ENCODE measurements at places on chromosomes 6 and 20.

GRCh38 chr20:54294094-54294493, 86.2 kb downstream of the PFDN4 start:
- H3K4me3 ChIP-seq = no peak overlapping the region
- no peaks in the 10 kb centered on the region for H3K4me1 ChIP-seq
- no peaks in the 10 kb centered on the region for H3K36me3 ChIP-seq

- H3K4me1 ChIP-seq = peaks cover 28% of the 10 kb centered on the region
- H3K36me3 ChIP-seq = no peaks in the 10 kb centered on the region
- H3K4me3 ChIP-seq = peak overlapping the region; percentile 88
Observed at GRCh38 chr6:15244620-15245360, 1.1 kb upstream of the JARID2 start.

- no peak overlapping the region for H3K27ac ChIP-seq
- H3K4me1 ChIP-seq = no peaks in the 10 kb centered on the region
Observed at GRCh38 chr6:8914700-8915099, 479.4 kb upstream of the SLC35B3 start.

GRCh38 chr6:70175770-70176169, 127.1 kb downstream of the COL9A1 start:
- no peaks in the 10 kb centered on the region for H3K4me1 ChIP-seq
- H3K27me3 ChIP-seq = no peaks in the 10 kb centered on the region
- no peak for DNase-seq
- no peak overlapping the region for H3K4me3 ChIP-seq

DNA sequence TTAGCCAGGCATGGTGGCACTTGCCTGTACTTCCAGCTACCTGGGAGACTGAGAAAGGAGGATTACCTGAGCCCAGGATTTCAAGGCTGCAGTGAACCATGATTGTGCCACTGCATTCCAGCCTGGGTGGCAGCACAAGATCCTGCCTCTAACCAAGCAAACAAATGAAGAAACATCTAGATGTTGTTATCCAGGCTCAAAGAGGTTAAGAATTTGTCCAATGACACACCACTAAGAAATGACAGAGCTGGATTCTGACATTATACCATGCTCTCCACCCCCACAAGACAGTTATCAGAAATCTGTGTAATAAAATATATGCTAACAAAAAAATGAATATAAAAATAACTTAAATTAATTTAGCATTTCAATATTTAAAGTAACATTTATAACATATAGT, 925.5 kb upstream of the SLC35B3 start:
- H3K27ac ChIP-seq = no peak overlapping the region
- DNase-seq = no peak
- H3K4me3 ChIP-seq = no peak overlapping the region
- H3K27me3 ChIP-seq = no peaks in the 10 kb centered on the region
- H3K36me3 ChIP-seq = no peaks in the 10 kb centered on the region

- no peak overlapping the region for H3K27ac ChIP-seq
- H3K36me3 ChIP-seq = peaks cover 55% of the 10 kb centered on the region
- no peaks in the 10 kb centered on the region for H3K27me3 ChIP-seq
Observed at GRCh38 chr6:25968769-25969168, 6.2 kb downstream of the TRIM38 start.

- no peak overlapping the region for H3K27ac ChIP-seq
- H3K36me3 ChIP-seq = peaks cover 86% of the 10 kb centered on the region
- H3K4me1 ChIP-seq = no peaks in the 10 kb centered on the region
- no peak overlapping the region for H3K4me3 ChIP-seq
Observed at GRCh38 chr6:31690231-31691077, 9.6 kb upstream of the LY6G5C start.

- H3K36me3 ChIP-seq = no peaks in the 10 kb centered on the region
- H3K4me1 ChIP-seq = no peaks in the 10 kb centered on the region
- H3K27ac ChIP-seq = peak overlapping the region; percentile 55
- DNase-seq = no peak
Observed at GRCh38 chr6:35500782-35501181, 3.9 kb upstream of the TEAD3 start.

- DNase-seq = no peak
- no peak overlapping the region for H3K4me3 ChIP-seq
- H3K27me3 ChIP-seq = peaks cover 20% of the 10 kb centered on the region
- no peaks in the 10 kb centered on the region for H3K36me3 ChIP-seq
- H3K27ac ChIP-seq = no peak overlapping the region
- H3K4me1 ChIP-seq = peaks cover 18% of the 10 kb centered on the region
Observed at GRCh38 chr6:166305562-166306117, 2.6 kb downstream of the PRR18 start.

GRCh38 chr6:107657755-107658461, 166.2 kb downstream of the SCML4 start:
- H3K4me3 ChIP-seq = no peak overlapping the region
- peak; percentile 77 for DNase-seq
- no peaks in the 10 kb centered on the region for H3K27me3 ChIP-seq
- H3K36me3 ChIP-seq = no peaks in the 10 kb centered on the region
- H3K27ac ChIP-seq = no peak overlapping the region
- H3K4me1 ChIP-seq = peaks cover 44% of the 10 kb centered on the region

- peaks cover 32% of the 10 kb centered on the region for H3K36me3 ChIP-seq
- no peak overlapping the region for H3K27ac ChIP-seq
- H3K27me3 ChIP-seq = no peaks in the 10 kb centered on the region
- H3K4me3 ChIP-seq = no peak overlapping the region
- H3K4me1 ChIP-seq = no peaks in the 10 kb centered on the region
Observed at GRCh38 chr20:13718171-13718570, 66.5 kb downstream of the ESF1 start.

- H3K4me3 ChIP-seq = no peak overlapping the region
- H3K4me1 ChIP-seq = no peaks in the 10 kb centered on the region
Observed at GRCh38 chr6:15287670-15288375, 42.0 kb downstream of the JARID2 start.

DNA sequence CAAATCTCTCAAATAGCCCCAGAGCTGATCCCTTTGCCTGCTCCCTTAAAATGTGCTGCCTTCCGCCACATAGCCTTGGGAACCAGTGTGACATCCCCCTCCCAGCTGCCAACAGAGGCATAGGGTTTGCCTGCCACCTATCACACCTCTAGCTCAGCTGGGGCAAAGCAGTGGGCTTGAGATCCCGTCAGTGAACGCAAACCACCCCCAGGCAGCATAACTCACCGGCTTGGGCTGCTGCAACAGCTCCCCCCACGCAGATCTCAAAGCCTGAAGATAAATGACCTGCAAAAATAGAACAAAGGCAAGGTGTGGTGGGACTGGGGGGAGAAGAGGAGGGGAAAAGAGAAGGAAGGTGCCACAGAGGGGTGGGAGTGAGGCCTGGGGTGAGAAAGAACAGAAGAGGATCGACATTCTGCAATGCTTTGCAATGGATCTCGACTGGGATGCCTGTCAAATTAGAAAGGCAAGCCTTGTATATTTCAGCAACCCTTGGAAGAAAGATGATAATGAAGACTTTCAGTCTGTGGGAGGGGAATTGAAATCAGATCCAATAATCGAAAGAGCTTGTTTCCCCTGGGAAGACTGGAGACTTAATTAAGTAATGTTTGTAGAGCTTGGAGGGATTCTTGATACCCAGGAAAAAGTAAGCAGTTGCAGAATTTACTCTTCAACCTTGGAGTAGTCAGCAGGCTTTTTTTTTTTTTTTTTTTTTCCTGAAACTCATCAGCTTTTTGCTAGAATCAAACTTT, 1.3 kb downstream of the PDYN start:
- no peaks in the 10 kb centered on the region for H3K36me3 ChIP-seq
- H3K4me1 ChIP-seq = no peaks in the 10 kb centered on the region
- H3K27me3 ChIP-seq = no peaks in the 10 kb centered on the region
- no peak for DNase-seq
- H3K4me3 ChIP-seq = no peak overlapping the region
- H3K27ac ChIP-seq = no peak overlapping the region

- no peak overlapping the region for H3K4me3 ChIP-seq
- H3K27ac ChIP-seq = no peak overlapping the region
- H3K27me3 ChIP-seq = no peaks in the 10 kb centered on the region
- no peaks in the 10 kb centered on the region for H3K36me3 ChIP-seq
- DNase-seq = no peak
- no peaks in the 10 kb centered on the region for H3K4me1 ChIP-seq
Observed at GRCh38 chr6:142803032-142803431, 141.9 kb downstream of the HIVEP2 start.

DNA sequence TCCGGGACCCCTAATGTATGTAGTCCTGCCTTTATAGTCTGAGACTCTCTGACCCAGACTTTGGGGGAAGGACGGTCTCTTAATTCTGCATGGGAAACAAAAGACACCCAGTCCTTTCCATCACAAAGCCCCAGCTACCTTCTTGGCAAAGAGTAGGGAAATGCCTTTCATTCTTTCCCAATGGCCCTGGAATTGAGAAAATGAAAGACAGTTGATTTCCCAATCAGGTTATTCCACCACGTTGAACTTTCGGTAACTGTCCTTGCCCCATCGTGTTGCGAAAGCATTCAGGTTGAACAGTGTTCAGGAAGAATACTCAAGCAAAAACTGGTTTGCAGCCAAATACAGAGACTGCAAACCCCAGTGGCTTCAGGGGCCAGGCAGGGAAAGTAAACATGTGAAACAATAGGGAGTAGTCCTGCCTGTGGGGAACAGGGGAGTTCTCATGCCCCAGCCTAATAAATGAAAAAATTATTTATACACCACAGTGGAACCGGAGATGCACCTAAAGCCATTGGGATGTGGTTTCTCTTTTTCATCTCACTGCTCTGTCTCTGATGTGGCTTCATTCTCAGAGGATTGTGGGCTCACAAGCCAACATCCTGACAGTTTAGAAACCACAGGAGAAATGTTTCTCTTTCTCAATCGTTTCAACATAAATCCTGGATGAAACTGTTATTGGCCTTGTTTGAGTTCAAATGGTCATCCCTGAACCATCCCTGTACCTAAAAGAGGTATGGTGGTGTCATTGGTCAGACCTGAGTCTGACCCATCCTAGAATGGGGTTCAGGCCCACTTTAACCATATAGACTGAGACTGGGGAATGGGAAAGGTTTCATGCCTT, 44.2 kb upstream of the SLC9A8 start:
- no peak overlapping the region for H3K4me3 ChIP-seq
- peak overlapping the region; percentile 49 for H3K27ac ChIP-seq
- no peaks in the 10 kb centered on the region for H3K27me3 ChIP-seq
- H3K36me3 ChIP-seq = no peaks in the 10 kb centered on the region
- DNase-seq = peak; percentile 81
- H3K4me1 ChIP-seq = no peaks in the 10 kb centered on the region

- no peak overlapping the region for H3K27ac ChIP-seq
- H3K4me3 ChIP-seq = no peak overlapping the region
- H3K4me1 ChIP-seq = no peaks in the 10 kb centered on the region
- no peaks in the 10 kb centered on the region for H3K27me3 ChIP-seq
Observed at GRCh38 chr6:158487495-158487894, 72.4 kb upstream of the TMEM181 start.

DNA sequence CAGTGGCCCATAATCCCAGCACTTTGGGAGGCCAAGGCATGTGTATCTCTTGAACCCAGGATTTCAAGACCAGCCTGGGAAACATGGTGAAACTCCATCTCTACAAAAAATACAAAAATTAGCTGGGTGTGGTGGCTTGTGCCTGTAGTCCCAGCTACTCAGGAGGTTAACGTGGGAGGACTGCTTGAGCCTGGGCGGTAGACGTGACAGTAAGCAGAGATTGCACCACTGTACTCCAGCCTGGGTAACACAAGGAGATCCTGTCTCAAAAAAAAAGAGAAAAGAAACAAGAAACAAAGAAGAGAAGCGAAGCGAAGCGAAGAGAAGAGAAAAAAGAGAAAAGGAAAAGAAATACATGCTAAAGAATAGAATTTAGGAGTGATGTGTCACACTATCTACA, 69.2 kb downstream of the NUDT3 start:
- DNase-seq = no peak
- no peak overlapping the region for H3K27ac ChIP-seq
- H3K4me3 ChIP-seq = no peak overlapping the region
- no peaks in the 10 kb centered on the region for H3K27me3 ChIP-seq
- H3K36me3 ChIP-seq = no peaks in the 10 kb centered on the region

- no peaks in the 10 kb centered on the region for H3K27me3 ChIP-seq
- DNase-seq = no peak
- no peaks in the 10 kb centered on the region for H3K36me3 ChIP-seq
- no peaks in the 10 kb centered on the region for H3K4me1 ChIP-seq
- H3K4me3 ChIP-seq = no peak overlapping the region
- H3K27ac ChIP-seq = no peak overlapping the region
Observed at GRCh38 chr6:55636406-55637102, 57.6 kb upstream of the HMGCLL1 start.

GRCh38 chr6:15387118-15387517, 141.2 kb downstream of the JARID2 start:
- H3K4me3 ChIP-seq = no peak overlapping the region
- no peaks in the 10 kb centered on the region for H3K36me3 ChIP-seq
- no peak for DNase-seq

GRCh38 chr6:1856381-1856780, 246.7 kb downstream of the FOXC1 start:
- H3K36me3 ChIP-seq = no peaks in the 10 kb centered on the region
- no peaks in the 10 kb centered on the region for H3K27me3 ChIP-seq
- no peak for DNase-seq
- H3K4me1 ChIP-seq = no peaks in the 10 kb centered on the region

GRCh38 chr6:79612457-79612856, 18.7 kb upstream of the SH3BGRL2 start:
- no peak for DNase-seq
- H3K4me3 ChIP-seq = no peak overlapping the region
- H3K4me1 ChIP-seq = no peaks in the 10 kb centered on the region
- no peaks in the 10 kb centered on the region for H3K36me3 ChIP-seq
- no peaks in the 10 kb centered on the region for H3K27me3 ChIP-seq
- H3K27ac ChIP-seq = no peak overlapping the region

- no peaks in the 10 kb centered on the region for H3K27me3 ChIP-seq
- no peak overlapping the region for H3K4me3 ChIP-seq
- no peak overlapping the region for H3K27ac ChIP-seq
- no peaks in the 10 kb centered on the region for H3K4me1 ChIP-seq
Observed at GRCh38 chr6:146154197-146154596, 125.3 kb downstream of the GRM1 start.

- no peak overlapping the region for H3K27ac ChIP-seq
- no peaks in the 10 kb centered on the region for H3K36me3 ChIP-seq
- H3K27me3 ChIP-seq = no peaks in the 10 kb centered on the region
- H3K4me1 ChIP-seq = no peaks in the 10 kb centered on the region
- DNase-seq = no peak
Observed at GRCh38 chr6:47736083-47736700, 37.8 kb downstream of the ADGRF4 start.

- no peak overlapping the region for H3K27ac ChIP-seq
- H3K36me3 ChIP-seq = no peaks in the 10 kb centered on the region
- H3K4me1 ChIP-seq = no peaks in the 10 kb centered on the region
- no peak overlapping the region for H3K4me3 ChIP-seq
Observed at GRCh38 chr20:2353231-2353630, 27.5 kb upstream of the TGM6 start.

GRCh38 chr6:33716379-33716778, 4.9 kb upstream of the UQCC2 start:
- H3K4me3 ChIP-seq = no peak overlapping the region
- H3K27ac ChIP-seq = no peak overlapping the region
- H3K4me1 ChIP-seq = no peaks in the 10 kb centered on the region

- no peak for DNase-seq
- H3K4me3 ChIP-seq = no peak overlapping the region
- H3K4me1 ChIP-seq = no peaks in the 10 kb centered on the region
- no peak overlapping the region for H3K27ac ChIP-seq
- no peaks in the 10 kb centered on the region for H3K36me3 ChIP-seq
Observed at GRCh38 chr6:100353276-100354015, 111.3 kb downstream of the SIM1 start.

Data from right atrium auricular region (tissue), 2 donors.